ENCODE measurements at places on chromosomes 16 and 17. TPM values are rescaled to one million over a fixed set of nuclear protein-coding genes. Genes with fewer than 3 reads are reported as not detected.

- no peak for DNase-seq
These were observed 138.1 kb downstream of the TRIM37 start for GRCh38 chr17:58968426-58969061.

DNA sequence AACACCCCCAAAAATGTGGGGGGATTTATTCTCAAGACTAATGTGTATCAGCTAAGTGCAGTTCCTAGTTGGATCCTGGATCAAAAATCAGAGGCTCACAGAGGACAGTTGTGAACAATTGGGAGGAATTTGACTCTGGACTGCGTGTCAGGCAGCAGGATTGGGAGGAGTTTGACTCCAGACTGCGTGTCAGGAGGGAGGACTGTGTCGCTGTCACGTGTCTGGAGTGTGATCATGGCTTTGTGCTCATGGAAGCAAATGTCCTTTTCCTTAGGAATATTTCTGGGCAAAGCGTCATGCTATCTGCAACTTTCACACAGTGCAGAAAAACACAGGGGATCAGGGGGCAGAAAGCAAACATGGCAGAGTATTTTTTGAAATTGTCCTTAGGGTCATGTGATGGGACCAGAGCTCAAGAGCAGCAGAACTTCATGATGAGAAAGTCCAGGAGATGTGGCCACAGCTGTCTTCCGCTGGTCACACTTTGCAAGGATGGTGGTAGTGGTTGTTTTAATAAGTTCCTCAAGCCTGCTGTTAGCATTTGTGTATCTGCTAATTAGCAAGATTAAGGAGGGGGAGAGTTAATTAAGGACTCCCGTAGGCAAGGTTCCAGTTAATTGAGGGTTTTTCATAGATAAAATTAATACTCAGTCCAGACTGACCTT, 122.0 kb upstream of the CHMP6 start:
- no peak for DNase-seq

DNA sequence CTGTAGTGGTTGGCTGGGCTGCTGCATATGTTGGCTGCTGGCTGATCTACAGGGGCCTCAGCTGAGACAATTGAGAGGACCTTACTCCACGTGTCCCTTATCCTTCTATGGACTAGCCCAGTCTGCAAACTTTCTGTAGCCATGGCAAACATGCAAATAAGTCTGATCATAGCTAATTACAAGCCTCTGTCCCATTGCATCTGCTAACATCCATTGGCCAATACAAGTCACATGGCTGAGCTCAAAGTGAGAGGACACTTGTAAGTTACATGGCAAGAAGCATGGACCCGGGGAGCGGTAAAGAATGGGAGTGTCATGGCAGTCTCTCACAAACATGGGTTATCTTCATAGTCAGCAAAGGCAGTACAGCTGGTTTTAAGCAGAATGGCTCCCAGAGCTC, 11.6 kb upstream of the IL4R start:
- no peak for DNase-seq

The FAM117A gene
- 24.3 TPM for total RNA-seq

The SEZ6 gene
- total RNA-seq: 0.37 TPM

DNA sequence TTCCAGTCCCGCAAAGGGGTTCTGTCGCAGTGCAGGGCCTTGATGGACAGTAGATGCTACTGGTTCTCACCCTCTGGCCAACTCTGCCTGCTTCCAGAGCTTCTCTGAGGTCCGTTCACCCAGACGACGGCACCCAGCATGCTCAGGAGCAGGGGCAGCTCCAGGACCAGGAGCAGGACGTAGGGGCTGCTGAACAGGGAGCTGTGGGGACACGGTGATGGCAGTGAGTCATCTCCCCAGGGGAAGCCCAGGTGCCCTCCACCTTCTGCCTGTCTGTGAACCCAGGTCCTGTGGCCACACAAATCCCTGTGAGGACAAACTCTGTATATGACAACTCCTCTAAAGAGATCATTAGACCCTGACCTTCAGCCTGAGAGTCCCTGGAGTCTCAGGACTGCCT, 3.4 kb upstream of the CD300C start:
- DNase-seq: no peak

GRCh38 chr16:80323187-80323807, 217.5 kb upstream of the DYNLRB2 start:
- no peak for DNase-seq

GRCh38 chr17:19539040-19539399, 5.4 kb downstream of the SLC47A1 start:
- no peak for DNase-seq

GRCh38 chr16:88643644-88643932, 5.2 kb downstream of the IL17C start:
- no peak for DNase-seq

The ABAT gene
- total RNA-seq: 1.8 TPM

- DNase-seq: no peak
These were observed 301.8 kb downstream of the CPPED1 start for GRCh38 chr16:12501707-12502457.

The SRL gene
- 0.07 TPM for total RNA-seq

DNA sequence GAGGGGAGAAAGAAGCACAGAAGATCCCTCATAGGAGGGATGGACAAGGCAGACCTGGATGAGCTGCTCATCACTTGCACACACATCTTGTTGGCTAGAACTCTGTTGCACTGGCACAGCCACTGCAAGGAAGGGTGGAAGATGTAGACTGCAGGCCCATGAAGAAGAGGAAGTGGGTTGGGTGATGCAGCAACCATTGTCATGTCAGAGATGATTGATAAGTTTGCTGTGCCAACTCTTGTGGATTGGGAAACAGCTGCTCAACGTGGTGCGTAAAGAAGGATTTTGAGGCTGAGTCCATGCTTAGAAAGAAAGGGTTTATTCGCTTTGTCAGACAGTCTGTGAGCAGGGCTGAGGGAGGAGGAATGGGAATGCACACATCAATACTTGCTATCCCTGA, 161.4 kb upstream of the MPHOSPH6 start:
- no peak for DNase-seq

The TNFAIP1 gene
- 21.3 TPM for total RNA-seq

DNA sequence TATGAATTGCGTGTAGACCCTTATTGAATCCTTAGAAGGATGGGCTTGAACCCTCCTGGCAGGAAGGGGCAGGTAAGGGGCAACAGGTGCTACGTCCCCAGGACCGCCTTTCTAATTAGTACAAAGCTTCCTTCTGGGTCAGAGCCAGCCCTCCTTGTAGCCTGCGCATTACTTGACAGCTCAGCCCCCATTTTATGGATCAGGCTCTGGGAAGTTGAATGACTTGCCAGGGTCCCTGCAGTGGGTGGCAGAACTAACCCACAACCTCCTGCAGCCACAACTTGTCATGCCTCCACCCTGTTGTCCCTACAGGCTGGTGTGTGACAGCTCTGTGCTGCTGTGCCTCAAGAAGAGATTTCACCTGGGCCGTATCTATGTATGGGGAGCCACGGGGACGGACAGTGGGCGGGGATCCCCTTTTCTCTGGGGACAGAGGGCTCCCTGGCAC, 2.7 kb downstream of the MYO15B start:
- no peak for DNase-seq

All from H7 (cell line).